Effector memory CD8-positive, alpha-beta T cell (primary cell): ENCODE measurements at places on chromosomes 12 and 14.

GRCh38 chr14:53127151-53127550 is 26.0 kb downstream of the DDHD1 start:
- no peak for DNase-seq

GRCh38 chr12:56103823-56104108 is 593 bp upstream of the PA2G4 start:
- DNase-seq = no peak

- no peak for DNase-seq
Measured at GRCh38 chr12:81252228-81252627, 174.3 kb downstream of the ACSS3 start.

DNA sequence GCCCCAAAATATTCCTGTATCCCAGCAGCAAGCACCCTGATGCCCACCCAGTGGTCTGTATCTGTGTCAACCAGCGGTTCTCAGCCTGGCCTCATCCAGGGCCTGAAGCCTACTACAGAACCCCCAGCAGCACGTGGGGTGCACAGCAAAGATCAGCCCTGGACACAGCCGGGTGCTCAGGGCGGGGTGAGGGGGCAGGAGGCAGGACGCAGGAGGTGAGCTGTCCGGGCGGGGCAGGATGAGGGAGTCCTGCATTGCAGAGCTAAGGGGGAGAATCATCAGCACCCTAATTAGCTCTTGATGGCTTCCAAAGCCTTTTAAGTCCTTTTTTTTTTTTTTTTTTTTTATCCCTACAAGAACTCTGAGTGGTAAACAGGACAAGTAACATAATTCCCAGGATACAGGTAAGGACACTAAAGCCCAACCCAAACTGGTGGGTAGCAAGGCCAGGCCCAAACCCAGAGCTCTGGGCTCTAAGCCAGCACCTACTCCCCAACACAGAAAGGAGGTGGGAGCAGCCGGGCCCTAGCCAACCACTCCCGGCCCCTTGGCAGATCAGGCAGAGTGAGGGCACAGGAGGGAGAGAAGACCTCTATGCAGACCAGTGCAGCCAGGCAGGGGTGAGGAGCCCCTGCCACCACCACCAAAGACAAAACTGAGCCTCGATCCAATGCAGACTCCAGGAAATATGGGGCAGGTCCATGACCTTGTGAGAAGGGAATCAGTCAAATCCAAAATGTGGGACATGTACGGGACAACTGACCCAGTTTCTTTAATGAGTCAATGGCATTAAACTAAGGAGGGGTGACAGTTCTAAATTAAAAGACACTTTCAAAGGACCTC is 32.3 kb upstream of the EIF5 start:
- no peak for DNase-seq

DNA sequence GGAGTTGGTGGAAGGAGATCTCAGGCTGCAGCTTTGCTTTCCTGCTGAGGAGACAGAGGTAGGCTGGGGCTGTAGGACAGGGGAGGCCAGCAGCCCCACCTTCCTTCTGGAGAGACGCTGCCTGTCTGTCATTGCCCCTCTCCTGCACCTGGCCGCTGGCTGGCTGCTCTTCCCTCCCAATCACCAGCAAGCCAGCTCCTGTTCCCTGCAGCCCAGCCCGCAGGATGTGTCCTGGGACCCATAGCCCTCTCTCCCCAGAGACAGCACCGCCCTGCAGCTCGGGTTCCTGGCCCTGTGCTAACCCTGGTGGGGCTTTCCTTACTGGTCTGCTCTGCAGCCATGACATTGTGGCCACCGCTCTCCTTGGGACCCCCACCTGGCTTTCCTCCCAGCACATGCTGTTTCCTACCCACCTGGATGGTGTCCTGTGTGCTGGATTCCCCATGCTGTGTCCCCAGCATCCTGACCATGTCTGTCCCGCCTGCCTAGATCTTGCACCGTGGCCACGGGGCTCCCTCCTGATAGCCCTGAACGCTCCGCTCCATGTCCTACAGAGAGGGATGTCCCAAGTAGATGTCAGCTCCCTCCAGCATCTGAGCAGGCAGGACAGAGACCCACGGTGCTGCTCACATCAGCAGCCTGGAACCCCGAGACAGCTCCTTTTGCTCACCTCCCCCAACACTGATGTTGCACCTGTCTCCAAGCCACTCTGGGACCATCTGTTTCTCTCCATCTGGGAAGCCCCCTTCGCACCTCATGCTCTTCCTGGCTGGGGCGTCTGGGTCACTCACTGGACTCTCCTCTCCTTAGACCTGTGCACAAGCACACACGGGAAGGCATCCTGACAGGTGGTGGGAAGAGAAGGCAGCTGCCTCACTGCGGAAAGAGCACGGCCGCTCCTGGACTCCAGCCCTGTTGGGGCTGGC is 1.1 kb upstream of the MTA1 start:
- no peak for DNase-seq

GRCh38 chr12:93784339-93785086 is 107.3 kb downstream of the CRADD start:
- DNase-seq = no peak

GRCh38 chr12:64965920-64966319 is 141.5 kb downstream of the TBC1D30 start:
- DNase-seq = no peak

- no peak for DNase-seq
Measured at GRCh38 chr14:100375266-100375962, 52.3 kb downstream of the SLC25A47 start.

- DNase-seq = no peak
Measured at GRCh38 chr14:92323916-92324818, 1.2 kb downstream of the SLC24A4 start.

- no peak for DNase-seq
Measured at GRCh38 chr12:1328391-1328790, 266.0 kb downstream of the FBXL14 start.

GRCh38 chr12:58841058-58841798 is 79.1 kb downstream of the LRIG3 start:
- DNase-seq = no peak

GRCh38 chr12:40942326-40942725 is 245.8 kb upstream of the PDZRN4 start:
- DNase-seq = no peak

DNA sequence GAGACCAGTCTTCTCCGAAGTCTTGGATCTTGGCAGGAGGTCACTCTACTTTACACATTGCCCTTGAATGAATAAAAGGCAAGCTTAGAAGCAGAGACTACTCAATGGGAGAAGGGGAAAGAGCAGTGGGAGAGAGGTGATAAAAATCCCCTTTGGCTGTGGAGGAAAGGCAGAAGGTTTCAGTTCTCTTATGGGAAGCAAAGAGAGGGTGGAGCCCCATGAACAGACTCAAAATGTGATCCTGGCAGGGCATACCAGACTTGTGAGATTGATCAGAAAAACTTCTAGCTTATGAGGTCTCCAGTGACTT is 49.6 kb upstream of the HECTD1 start:
- no peak for DNase-seq

- DNase-seq = no peak
Measured at GRCh38 chr12:42691991-42692557, 102.5 kb upstream of the PRICKLE1 start.

DNA sequence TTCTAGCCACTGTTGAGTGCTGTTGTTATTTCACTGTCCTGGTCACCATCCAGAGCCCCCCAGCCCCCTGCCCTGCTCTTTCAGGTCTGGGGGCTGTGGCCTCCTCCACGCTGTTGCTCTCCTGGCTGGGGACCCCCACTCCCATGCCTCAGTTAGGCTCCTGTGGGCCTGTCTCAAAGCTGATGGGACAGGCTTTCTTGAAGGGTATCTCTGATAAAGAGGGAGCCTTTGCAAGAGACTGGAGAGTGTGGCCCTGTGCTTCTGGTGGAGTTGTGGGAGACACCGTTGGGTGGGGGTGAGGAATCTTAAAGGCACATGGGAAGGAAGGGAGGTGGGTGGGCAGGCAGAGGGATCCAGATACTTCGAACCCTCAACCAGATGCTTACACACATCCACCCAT is 12.2 kb upstream of the KRT86 start:
- DNase-seq = no peak
